Glutamatergic neuron (in vitro differentiated cells): ENCODE measurements at places on chromosomes 7 and 10. TPM values are rescaled to one million over a fixed set of nuclear protein-coding genes. Genes with fewer than 3 reads are reported as not detected.
A peak's percentile ranks its signal among the peaks of the same experiment; 100 is the strongest.

DNA sequence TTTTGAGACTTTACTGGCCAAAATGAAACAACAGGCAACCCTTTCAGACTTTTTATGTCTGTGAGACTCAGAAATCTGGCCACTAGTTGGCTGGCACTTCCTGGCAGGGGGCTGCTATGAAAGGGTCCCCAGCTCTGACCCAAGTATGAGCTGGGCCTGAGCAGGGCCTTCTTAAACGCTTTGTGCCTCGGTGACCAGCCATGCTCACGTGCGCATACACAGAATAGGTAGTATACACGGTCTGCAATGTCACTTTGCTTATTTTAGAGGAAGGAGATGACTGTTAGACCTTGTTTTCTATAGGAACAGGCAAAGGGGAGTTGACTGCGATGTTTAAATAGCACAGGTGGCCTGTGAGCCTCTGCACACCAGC lies 129.6 kb downstream of the VIPR2 start:
- peak; percentile 5 for DNase-seq

Gene NOS3
- 0.86 TPM for total RNA-seq

- no peak for DNase-seq
Measured at GRCh38 chr10:49426490-49427360, 30.8 kb upstream of the DRGX start.

GRCh38 chr7:1689311-1689710 lies 19.2 kb downstream of the ELFN1 start:
- peak; percentile 85 for DNase-seq

DNA sequence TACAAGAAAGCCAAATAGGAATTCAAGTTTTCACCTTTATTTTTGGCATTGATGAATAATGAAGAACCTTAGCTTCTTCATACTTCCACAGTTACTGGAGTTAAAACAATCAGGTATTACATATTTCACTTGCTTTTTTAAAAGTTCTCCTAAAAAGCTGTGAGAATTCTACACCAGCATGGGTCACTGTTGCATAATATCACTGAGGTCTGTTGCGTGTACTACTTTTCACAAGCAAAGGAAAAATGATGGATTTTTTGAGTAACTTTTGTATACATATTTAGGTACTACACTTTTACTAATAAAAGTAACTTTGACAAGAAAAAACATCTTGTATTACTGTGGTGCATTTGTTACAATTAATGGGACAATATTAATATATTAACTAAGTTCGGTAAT lies 15.2 kb downstream of the FAM24B start:
- no peak for DNase-seq

DNA sequence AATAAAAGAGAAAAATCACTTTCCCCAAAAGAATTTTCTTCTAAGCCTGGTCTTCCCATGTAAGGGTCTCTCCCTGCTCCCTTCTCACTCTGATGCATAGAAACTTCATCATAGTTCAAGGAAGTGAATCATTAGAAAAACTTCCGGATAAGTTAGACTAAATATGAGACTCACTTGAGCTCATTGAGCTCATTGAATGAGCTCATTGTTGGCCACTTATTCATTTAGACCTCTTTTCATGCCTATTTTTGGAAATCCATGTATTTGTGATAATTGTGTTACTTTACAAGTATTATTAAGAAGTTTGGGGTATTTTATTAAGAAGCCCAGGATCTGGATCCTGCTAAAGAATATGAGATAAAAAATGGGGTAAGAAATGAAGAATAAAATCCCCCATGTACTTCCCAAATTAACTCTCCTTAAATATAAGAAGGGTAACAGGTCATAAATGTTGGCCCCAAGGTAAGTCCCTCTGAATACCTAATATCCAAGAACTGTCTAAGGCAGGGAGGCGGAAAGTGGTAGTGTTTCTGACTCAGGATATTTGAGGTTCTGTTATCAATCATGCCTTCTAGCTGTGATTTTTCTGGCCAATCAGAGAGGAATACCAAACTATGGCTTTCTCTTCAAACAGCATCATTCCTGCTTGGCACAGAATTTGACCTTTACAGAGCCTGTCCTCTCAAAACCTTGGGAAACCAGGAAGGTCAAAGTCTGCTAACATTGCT lies 236.5 kb upstream of the PTN start:
- no peak for DNase-seq

DNA sequence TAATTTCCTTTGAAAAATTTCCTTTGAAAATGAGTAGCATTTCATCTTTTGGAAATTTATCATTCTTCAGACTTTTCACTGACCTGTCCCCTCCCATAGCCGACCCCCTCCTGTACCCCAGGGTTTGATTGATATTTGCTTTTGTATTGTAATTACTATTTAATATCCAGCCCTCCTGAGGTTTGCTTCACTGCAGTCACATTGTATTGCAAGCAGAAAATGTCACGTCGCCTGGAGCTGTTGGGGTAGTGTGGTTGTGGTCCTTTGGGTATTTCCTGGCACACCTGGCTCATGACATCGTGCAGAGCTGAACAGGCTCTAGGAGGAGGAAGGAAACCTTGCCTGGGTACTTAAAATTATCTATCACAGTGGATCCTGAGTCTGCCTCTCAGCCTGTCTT lies 116.1 kb downstream of the INSYN2A start:
- DNase-seq, result no peak

GRCh38 chr7:39073432-39073831 lies 95.7 kb downstream of the POU6F2 start:
- DNase-seq, result peak; percentile 66

- DNase-seq, result no peak
Measured at GRCh38 chr7:156607332-156608172, 33.0 kb upstream of the RNF32 start.
